ENCODE measurements at places on chromosomes 1 and 21. TPM values are rescaled to one million over a fixed set of nuclear protein-coding genes. Genes with fewer than 3 reads are reported as not detected.

Gene HTR6
- not detected for polyA plus RNA-seq

Gene GPR52
- polyA plus RNA-seq: not detected

Gene GDAP2
- polyA plus RNA-seq: 6.7 TPM

Gene DNAI4
- polyA plus RNA-seq: 7.1 TPM

Gene ACP6
- 2.5 TPM for polyA plus RNA-seq

Gene BGLAP
- polyA plus RNA-seq: not detected

Gene SLC16A4
- polyA plus RNA-seq: not detected

Gene ZNF593OS
- not detected for polyA plus RNA-seq

Gene FGR
- not detected for polyA plus RNA-seq

Gene RGS7
- 71.2 TPM for polyA plus RNA-seq

Gene CHIA
- polyA plus RNA-seq: not detected

Gene ANGPTL7
- not detected for polyA plus RNA-seq

Gene SIM2
- polyA plus RNA-seq: 3.4 TPM

Gene RNF186
- polyA plus RNA-seq: not detected

Gene ATP6V1G3
- polyA plus RNA-seq: not detected

Gene RORC
- polyA plus RNA-seq: not detected

Gene SH3BGR
- 20.4 TPM for polyA plus RNA-seq

Gene CCSAP
- polyA plus RNA-seq: 26.4 TPM

Gene TMEM54
- 7.1 TPM for polyA plus RNA-seq

Gene FBLIM1
- polyA plus RNA-seq: 0.07 TPM

Gene ZNF648
- polyA plus RNA-seq: 0.17 TPM

Gene METTL18
- 9.6 TPM for polyA plus RNA-seq

Gene DISP3
- polyA plus RNA-seq: not detected

Gene KRTAP19-3
- polyA plus RNA-seq: not detected

Gene FDPS
- 54.8 TPM for polyA plus RNA-seq

Gene KCND3
- 48.9 TPM for polyA plus RNA-seq

Gene PDC
- not detected for polyA plus RNA-seq

Gene APCS
- polyA plus RNA-seq: not detected

Gene MANEAL
- 20.3 TPM for polyA plus RNA-seq

Gene MAPKAPK2
- 3.0 TPM for polyA plus RNA-seq

Gene KCNT2
- polyA plus RNA-seq: 3.4 TPM

Gene CFHR2
- polyA plus RNA-seq: not detected

Gene GJA5
- not detected for polyA plus RNA-seq

Gene PTCH2
- polyA plus RNA-seq: 0.76 TPM
